Kidney glomerular epithelial cell (primary cell): ENCODE measurements at places on chromosomes 5 and 9.

GRCh38 chr5:60703944-60704343 lies 4.0 kb upstream of the DEPDC1B start:
- DNase-seq = no peak

- DNase-seq = no peak
Observed at GRCh38 chr9:22595805-22596204, 149.2 kb downstream of the DMRTA1 start.

GRCh38 chr5:180141068-180141660 lies 67.8 kb downstream of the RASGEF1C start:
- no peak for DNase-seq

- DNase-seq = no peak
Observed at GRCh38 chr5:60141119-60141518, 247.6 kb upstream of the PDE4D start.

DNA sequence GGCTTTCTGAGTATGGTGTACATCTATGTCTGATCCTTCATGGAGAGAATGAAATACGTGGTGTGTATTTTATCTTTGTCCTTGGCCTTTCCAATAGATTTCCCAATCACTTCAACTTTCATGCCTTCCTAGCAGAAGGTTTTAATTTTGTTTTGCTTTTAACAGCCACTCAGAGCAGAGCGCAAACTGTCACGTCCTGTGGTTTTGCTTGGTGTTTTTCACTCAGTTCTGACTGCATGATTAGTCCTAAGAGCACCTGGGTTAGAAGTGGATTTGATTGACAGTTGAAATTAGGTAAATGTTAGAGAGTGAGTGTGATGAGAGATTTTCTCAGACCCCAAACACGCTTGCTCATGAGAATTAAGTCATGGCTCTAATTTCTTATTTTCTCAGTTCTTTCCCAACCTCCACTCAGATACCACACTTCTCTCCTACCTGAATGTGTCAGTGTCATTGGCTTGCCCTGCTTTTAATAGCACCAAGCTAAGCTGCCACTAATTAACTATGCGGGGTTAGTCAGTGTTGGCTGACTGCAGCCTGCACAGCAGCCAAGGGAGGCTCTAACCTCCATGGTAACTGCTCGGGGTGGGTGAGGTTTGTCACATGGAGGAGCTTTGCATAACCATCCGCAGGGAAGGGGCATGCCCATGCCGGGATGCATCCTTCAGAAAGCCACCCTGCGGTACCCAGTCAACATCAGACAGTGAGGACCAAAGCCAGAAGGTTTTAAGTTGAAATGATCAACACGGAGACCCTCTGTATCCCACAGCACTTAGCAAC lies 173.4 kb downstream of the NR3C1 start:
- DNase-seq = peak; percentile 58

GRCh38 chr5:78569441-78569840 lies 79.1 kb downstream of the LHFPL2 start:
- peak; percentile 21 for DNase-seq

DNA sequence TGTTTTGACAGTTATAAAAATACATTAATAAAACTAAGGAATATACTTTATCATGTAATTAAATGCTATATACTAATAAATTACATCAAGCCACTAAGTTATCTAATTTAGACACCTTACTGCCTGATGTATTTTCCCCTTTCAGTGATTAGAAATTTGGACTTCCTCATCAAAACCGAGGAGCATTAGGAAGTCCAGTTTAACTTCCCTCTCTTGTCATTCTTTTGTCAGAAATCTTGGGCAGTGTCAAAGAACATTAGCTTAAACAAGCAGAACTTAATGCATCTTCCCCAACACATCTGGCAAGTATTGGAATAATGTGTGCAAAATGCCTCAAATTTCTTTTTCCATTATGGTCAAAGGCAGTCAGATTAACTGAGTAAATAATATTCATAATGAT lies 81.6 kb downstream of the PLPP1 start:
- no peak for DNase-seq

- no peak for DNase-seq
Observed at GRCh38 chr9:18319918-18320445, 154.0 kb upstream of the ADAMTSL1 start.

DNA sequence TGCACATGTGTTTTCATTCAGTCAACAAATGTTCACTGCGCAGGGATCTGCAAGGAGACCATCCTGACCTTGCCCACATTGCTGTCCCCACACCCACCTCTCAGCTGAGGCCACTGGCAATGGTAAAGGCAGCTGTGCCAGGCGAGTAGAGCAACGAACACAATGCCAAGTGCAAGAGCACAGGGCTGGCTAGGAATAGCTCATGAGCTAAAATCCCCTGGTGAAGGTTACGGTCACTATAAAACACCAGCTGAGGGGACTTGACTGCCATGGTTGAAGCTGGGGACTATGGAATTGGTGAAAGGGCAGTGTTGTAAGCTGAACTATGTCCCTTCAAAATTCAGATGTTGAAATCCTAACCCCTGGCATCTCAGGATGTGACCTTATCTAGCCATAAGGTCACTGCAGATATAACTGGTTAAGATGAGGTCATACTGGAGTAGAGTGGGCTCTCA lies 96.1 kb downstream of the OTULIN start:
- no peak for DNase-seq

- no peak for DNase-seq
Observed at GRCh38 chr9:72858089-72858912, 94.6 kb downstream of the ALDH1A1 start.

DNA sequence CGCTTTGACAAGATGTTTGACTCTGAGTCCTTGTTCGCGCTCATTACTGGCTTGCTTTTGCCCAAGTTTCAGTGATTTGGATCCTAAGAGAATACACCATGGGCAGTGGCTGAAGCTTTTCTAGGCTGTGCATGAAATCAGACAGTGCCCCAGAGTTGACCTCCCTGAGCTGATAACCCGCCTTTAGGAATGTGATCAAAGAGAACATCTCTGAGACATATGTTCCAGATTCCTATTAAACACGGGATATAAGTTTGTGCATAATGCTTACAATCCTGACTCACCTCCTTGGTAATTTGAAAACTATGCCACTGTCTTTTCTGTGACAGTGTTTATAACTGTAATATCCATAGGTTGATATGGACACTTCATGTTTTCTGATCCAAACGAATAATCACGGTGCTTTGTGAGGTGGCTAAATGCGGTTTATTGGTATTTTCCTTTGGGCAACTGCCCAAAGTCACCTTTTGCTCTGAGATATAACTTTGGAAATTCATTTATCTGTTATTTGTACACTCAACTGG lies 732.9 kb downstream of the MTRR start:
- no peak for DNase-seq

- DNase-seq = peak; percentile 19
Observed at GRCh38 chr9:76438841-76439588, 20.0 kb upstream of the GCNT1 start.

GRCh38 chr5:15787681-15788080 lies 287.7 kb downstream of the FBXL7 start:
- DNase-seq = no peak

- DNase-seq = no peak
Observed at GRCh38 chr5:172082180-172082579, 75.7 kb upstream of the FBXW11 start.

DNA sequence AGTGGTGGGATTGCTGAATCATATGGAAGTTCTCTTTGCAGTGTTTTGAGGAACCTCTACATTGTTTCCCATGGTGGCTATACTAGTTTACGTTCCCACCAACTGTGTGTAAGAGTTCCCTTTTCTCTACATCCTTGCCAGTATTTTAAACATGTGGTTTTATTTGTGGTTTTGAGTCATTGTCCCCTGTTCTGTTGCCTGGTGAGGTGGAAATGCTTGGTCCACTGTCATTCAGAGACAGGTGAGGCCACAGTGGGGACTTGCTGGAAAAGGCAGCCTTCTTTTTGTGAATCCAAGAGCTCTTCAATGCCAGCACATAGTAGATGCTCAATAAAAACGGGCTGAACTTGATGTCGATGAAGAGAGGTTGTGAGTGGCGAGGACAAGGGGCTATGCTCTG lies 44.2 kb downstream of the SH3PXD2B start:
- DNase-seq = no peak
